ENCODE measurements at places on chromosomes 3 and 15.
A peak's percentile ranks its signal among the peaks of the same experiment; 100 is the strongest.

- no peak for DNase-seq
Measured at GRCh38 chr3:187661267-187661666, 8.9 kb downstream of the SST start.

GRCh38 chr15:65561934-65562333, 31.7 kb downstream of the HACD3 start:
- DNase-seq: no peak

- DNase-seq: no peak
Measured at GRCh38 chr3:171251835-171252234, 208.4 kb downstream of the TNIK start.

- DNase-seq: no peak
Measured at GRCh38 chr3:4195006-4195405, 108.2 kb upstream of the SETMAR start.

DNA sequence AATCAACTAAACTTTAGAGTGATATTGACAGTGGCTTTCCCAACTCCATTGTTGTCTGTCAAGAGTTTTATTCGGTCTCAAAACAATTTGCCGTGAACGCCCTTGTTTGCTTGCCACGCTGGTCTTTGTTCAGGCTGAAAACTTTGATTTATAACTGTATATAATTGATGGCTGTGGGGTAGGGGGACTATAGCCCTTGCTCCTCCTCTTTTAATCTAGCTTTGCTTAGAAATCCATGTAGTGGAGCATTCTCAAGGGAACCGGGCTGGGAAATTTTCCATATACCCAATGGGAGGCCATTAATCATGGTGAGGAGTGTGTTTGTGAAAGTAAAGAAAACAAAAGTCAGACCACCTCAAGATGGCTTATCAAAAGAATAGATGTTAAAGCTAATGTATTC, 339.8 kb upstream of the RARB start:
- DNase-seq: no peak

DNA sequence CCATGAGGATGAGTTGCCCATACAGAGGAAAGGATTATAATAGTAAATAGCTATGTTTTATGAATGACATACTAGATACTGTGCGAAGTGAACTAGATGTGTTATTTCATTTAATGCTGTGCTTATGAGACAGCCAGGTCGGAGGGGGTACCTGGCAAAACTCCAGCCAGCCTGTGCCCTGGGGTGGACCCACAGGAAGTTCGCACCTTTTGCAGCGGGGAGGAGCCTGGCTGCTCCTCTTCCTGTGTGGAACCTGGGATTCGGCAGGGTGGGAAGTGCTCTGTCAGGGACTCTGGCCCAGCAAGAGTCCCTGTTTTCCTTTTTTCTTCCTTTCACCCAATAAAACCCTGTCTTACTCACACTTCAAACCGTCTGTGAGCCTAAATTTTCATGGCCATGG, 452.2 kb downstream of the IL5RA start:
- no peak for DNase-seq

GRCh38 chr3:194086388-194087075, 49.4 kb upstream of the HES1 start:
- no peak for DNase-seq

DNA sequence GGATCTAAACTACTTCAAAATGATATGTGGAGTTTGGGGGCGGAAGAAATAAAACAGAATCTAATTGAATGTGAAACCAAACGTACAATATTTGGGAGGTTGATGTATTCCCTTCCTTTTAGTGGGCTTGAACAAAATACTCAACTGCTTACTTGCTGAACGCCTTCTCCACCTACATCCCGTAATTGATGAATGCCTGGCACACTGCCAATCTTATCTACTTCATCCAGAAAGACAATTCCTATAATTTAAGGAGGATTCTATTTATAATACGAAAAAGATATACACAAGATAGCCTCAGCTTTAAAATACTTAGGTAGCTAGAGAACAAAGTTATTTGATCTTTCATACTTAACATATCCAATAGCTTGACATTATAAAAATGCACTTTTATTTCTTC, 23.1 kb upstream of the PDCD7 start:
- DNase-seq: no peak

GRCh38 chr3:18745472-18745871, 320.3 kb upstream of the SATB1 start:
- no peak for DNase-seq

DNA sequence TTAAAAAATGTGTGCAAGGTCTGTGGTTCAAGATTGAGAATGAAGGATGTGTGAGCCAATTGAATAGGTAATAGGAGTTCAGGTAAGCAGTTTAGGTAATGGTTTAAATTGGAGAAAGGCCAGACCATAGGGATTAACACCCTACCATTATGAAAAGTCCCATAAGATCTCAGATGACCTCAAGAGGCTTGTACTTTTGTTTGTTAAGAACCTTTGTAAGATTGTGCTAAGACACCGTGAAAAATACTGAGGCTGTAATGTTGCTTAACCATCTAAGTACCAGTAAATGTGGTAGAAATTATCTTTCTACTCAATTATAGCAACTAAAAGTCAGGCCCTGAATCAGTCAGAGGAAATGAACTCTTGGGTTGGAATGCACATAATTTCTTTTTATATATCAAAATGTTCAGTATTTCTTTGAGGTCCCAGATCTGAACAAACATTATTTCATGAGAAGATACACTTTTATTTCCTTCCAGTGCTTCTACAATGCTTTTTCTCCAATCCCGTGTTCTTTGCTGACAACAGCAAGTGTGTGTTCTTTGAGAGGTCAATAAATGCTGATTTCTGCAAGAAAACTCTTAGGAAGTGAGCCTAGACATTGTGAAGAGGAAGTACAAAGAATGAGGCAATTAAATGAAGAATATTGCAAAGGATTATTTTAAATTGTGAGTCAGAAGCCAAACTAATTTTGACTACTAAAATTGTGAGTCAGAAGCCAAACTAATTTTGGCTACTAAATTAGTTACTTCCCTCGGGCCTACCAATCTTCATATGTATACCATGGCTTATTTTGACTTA, 66.4 kb downstream of the TCF12 start:
- DNase-seq: no peak

- no peak for DNase-seq
Measured at GRCh38 chr15:59444081-59444835, 6.3 kb downstream of the FAM81A start.

DNA sequence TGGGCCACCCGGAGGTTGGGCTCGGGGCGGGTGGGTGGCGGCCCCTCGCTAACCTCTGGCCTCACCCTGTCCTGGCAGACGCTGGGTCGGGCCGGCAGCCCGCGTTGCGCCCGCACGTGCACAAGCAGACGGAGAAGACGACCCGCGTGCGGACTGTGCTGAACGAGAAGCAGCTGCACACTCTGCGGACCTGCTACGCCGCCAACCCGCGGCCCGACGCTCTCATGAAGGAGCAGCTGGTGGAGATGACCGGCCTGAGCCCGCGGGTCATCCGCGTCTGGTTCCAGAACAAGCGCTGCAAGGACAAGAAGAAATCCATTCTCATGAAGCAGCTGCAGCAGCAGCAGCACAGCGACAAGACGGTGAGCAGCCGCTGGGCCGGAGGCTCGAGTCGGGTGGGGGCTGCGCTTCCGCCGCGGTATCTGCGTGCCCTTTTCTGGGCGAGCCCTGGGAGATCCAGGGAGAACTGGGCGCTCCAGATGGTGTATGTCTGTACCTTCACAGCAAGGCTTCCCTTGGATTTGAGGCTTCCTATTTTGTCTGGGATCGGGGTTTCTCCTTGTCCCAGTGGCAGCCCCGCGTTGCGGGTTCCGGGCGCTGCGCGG, 3.7 kb downstream of the ISL2 start:
- DNase-seq: no peak

- no peak for DNase-seq
Measured at GRCh38 chr15:23566651-23567050, 1.2 kb downstream of the MKRN3 start.

GRCh38 chr15:73909651-73910050, 16.6 kb upstream of the LOXL1 start:
- DNase-seq: no peak

GRCh38 chr3:28077572-28077971, 163.8 kb upstream of the CMC1 start:
- no peak for DNase-seq

- DNase-seq: no peak
Measured at GRCh38 chr3:156443079-156443478, 111.8 kb downstream of the SSR3 start.

- no peak for DNase-seq
Measured at GRCh38 chr3:178325330-178325729, 210.9 kb upstream of the KCNMB2 start.

DNA sequence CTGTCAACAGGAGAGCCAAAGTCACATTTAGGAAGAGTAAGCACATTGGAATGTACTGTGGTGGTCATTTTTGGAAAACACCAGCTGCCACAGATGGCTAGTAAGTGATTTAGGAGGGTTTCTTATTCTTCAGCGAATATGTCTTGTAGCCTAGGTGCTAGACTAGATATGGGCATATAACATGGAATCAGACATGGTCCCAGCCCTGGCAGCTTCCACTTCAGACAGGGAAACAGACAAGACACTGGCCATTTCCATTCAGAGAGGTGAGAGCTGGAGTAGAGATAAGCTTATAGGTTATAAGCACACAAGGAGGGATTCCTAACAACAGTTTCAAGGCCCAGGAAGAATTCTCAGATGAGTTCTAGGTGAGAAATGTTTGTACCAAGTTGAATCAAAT, 28.2 kb upstream of the BFSP2 start:
- no peak for DNase-seq

DNA sequence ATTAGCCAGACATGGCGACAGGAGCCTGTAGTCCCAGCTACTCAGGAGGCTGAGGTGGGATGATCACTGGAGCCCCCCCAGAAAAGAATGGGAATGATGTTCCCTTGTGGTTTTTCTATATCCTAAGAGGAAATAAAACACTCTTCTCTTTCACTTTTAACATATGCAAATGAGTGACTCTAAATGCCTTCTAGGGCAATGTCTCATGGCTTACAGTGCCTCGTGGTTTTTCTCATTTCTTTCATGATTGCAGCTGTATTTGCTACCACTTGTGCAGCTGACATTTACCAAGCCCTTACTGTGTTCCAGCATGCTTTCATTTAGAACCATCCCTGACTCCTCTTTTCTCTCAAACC, 26.4 kb downstream of the STOML1 start:
- peak; percentile 54 for DNase-seq

GRCh38 chr3:144237351-144237750, 265.7 kb downstream of the DIPK2A start:
- no peak for DNase-seq

DNA sequence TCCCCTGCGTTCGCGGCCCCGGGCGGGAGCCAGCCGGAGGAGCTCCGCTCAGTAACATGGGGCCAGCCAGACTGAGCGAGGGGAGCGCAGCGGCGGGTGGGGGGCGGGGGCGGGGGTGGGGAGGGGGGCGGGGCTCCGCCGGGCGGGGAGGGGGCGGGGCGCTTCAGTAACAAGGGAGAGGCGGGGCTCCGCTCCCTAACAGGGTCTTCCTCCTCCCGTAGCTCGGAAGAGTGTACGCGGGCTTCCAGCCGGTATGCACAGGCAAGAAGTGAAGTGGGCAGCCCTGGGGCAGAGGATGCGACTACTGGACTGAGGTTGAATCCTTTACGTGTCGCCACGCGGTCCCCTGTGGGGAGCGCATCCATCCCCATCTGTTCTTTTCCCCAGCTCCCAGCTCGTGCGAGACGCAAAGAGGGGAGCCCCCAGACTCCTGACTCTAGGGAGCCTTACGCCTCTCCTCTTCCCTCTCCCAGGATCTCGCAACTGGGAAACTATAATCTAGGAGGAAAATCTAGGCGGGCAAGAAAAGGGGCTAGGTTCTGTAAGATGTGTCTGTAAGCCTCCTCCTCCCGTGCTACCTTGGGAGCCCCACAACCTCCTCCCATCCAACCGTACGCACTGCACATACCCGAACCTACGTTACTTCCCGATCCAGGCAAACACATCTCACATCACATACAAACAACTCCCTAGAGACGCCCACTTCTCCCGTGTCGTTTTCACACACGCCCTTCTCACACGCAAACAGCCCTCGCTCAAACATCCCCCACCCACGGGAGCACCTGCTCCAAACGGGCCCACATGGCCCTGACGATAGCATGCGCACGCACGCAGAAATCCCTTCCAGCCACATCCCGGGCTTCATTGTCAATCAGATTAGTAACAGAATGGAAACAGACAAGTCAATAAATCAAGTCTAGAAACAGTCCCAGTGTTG, at the start of gene SHF:
Gene SHF, minus strand, starts transcription at position 73 of the 937 bp plus-strand sequence. Its CDS starts 15 bp downstream, at position 58.
- DNase-seq: peak; percentile 49

- no peak for DNase-seq
Measured at GRCh38 chr3:9178697-9179096, 70.7 kb downstream of the SRGAP3 start.

DNA sequence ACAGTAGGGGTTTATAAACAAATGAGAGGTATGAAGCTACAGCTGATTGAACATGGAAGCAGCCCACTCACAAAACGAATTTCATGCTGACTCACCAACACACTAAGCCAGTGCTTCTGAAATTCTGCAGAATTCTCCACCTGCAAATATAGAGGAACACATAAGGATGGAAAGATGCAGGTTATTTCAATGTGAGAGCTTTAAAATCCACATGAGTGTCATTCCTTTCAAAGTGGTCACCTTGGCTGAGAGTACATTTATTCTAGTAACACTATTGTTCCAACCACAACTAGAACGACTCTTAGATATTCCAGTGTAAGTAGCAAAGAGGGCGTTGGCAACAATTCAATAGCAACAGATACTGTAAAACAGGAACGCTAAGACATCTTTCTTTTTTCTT, 189.9 kb upstream of the TSC22D2 start:
- DNase-seq: no peak

DNA sequence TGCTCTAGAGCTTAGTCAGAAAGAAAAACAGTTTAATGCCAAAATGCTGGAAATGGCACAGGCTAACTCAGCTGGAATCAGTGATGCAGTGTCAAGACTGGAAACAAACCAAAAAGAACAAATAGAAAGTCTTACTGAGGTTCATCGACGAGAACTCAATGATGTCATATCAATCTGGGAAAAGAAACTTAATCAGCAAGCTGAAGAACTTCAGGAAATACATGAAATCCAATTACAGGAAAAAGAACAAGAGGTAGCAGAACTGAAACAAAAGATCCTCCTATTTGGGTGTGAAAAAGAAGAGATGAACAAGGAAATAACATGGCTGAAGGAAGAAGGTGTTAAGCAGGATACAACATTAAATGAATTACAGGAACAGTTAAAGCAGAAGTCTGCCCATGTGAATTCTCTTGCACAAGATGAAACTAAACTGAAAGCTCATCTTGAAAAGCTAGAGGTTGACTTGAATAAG, 150.5 kb upstream of the LRRFIP2 start:
- no peak for DNase-seq

All from GM12864 (cell line).